HS-5 (cell line): ENCODE measurements at places on chromosomes 4 and X.

DNA sequence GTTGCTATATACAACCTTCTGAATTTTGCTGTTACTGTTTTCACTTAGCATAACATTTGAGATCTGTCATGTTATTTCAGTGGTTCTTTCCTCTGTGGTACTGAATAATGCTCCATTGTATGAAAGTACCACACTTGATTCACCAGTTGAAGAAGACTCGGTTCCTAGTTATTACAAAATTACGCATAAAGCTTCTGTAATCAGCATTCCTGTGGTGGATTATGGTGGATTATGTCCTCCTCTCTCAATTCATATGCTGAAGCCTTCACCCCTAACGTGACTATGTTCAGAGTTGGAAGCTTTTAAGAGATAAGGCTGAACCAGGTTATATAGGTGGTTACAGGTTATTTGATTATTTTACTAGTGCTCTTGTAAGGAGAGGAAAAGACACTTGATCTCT, 2143.5 kb upstream of the AGA start:
- no peak for DNase-seq

GRCh38 chr4:2141022-2141761, 82.1 kb downstream of the NAT8L start:
- DNase-seq: no peak

DNA sequence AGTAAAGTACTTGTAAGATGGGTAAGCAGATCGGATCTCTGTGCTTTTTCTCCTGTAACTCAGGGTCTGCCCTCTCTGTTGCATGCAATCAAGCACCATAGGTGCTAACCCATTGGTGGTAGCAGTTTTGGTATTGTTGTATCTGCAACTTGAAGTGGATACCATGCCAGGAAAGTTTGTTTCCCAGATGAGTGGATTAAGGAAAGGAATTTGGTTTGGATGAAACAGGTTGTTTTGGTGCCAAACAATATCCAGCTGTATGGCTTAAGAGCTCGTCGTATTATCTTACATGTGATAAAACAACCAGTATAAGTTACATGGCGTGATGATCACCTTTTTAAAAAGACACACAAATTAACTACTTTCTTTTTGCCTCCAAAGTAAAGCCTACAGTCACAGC, 280.9 kb upstream of the TENM3 start:
- DNase-seq: no peak

DNA sequence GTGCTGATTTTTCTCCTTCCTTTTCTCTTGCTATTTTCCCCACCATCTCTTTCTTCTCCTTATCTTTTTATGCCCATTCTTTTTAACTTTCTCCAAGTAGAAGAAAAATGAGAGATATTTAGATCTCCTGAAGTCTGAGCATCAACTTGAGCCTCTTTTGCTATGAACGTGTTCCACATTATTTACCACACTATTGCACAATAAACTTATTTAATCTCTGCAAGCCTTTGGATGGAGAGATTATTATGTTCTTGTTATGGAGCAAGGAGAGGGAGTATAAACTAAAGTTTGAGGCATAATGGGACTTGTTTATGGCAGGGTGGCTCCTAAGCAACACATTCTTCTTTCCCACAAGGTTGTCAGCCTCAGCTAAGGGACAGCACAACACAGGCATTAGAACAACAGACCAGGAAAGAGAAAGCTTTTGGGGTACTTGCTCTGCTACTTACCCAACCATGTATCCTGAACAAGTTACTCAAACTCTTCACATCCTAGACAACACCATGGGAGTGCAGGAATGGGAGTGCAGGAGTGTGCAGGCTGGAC, 365.5 kb upstream of the BOD1L1 start:
- no peak for DNase-seq

GRCh38 chr4:102620697-102621497, 119.7 kb downstream of the NFKB1 start:
- DNase-seq: peak; percentile 65

- no peak for DNase-seq
Observed at GRCh38 chr4:184284336-184284690, 66.6 kb upstream of the ENPP6 start.

DNA sequence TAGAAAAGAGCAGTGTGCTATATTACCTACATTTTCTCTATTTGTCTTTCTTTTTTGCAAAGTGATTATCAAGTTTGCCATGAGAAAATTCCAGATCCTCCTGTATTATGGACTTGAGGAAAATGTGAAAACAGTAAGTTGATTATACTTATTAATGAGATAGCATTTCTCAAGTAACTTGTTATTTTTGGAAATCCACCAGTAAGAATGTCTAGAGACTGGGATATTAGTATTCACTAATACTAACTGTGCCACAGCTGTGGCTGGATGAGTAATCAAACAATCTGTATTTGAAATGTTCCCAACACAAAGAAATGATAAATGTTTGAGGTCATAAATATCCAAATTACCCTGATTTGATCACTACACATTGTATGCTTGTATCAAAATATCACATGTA, 147.0 kb upstream of the CTSO start:
- DNase-seq: no peak

DNA sequence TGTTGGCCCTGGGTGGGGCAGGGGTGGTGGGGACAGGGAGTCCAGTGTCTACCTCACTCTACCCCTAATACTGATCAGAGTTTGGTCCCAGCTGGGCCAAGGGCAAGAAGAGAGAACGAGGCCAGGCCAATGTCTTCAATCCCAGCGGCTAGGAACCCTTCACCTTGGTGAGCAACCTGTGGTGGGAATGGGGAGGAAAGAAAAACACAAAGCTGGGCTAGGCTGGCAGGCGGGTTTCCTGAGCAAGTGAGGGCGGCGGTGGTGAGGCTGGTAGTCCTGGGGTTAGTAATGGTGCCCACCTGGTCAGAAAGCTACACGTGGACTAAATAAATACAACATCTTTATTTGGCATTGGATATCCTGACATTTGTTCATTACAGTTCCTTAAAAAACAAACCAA, 5.6 kb downstream of the PQBP1 start:
- DNase-seq: no peak

- no peak for DNase-seq
Observed at GRCh38 chr4:70670332-70671014, 4.2 kb upstream of the JCHAIN start.

DNA sequence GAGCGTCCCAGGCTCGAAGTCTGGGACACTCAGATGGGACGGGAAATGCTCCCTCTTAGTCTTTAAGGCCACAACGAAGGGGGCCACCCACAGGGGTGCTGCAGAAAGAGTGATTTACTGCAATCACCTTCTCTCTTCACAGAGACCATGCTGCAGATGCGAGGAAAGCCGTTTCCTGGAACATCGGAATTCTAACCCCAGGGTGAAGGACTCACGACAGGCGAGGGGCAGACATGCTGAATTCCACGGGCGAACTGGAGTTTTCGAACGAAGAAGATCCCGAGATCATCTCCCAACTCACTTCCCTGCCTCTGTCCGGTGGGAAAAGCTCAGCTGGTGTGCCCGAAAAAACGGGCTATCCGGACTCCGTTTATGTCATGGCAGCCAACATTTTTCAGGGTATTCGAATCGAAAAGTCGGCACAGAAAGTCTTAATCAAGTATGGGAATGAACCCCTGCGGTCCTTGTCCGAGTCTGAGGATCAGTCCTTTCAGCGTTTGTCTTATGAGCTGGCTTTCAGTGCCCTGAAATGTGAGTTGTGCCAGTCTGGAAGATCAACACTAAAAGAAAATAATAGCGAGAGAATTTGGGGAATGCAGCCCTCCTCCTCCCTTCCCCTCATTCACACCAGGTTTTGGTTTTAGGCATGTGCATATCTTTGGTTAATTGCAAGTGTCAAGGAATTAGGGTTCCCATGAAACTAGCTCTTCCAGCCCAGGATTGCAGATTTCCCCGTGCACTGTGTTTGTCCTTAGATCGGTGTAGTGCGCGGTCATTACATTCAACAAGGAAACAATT, 905 bp downstream of the NSUN7 start:
- DNase-seq: no peak

DNA sequence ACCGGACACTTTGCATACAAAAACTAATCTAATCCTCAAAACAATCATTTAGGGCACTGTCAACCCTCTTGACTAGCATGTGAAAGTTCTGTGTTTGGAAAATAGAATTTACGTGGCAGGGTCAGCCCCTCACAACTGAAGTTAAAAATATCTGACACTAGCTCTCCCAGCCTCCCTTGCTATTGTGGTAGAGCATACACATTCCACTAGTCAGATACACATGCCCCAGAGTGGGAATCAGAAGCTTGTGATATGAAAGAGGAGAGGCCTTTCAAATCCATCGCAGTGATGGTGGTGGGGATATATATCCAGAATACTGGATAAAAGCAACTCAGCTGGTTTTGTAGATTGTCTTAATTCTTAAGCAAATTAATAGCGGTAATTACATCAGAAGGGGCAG, 205.7 kb upstream of the IL15 start:
- DNase-seq: no peak

DNA sequence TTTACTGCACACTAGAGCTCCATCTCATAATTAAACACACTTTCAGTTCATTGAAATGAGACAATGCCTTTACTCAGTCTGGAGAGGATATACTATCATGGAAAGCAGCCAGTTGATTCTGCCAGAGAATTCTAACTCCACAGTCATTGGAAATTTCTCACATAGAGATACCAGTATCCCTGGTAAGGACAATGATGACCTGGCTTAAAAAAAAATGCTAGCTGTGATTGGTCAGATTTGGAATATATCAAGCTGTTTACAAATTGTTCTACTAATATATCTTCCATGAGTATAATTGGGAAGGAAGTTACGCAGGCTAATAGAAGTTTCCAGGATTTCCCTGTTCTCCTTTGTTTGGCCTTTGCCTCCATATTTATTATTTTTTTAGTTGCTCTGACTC, 34.5 kb upstream of the TLL1 start:
- no peak for DNase-seq

- no peak for DNase-seq
Observed at GRCh38 chr4:152499344-152499743, 36.5 kb downstream of the FBXW7 start.

GRCh38 chr4:119643306-119644042, 14.9 kb upstream of the PDE5A start:
- DNase-seq: no peak

- DNase-seq: peak; percentile 18
Observed at GRCh38 chr4:109947457-109947856, 34.8 kb downstream of the EGF start.

DNA sequence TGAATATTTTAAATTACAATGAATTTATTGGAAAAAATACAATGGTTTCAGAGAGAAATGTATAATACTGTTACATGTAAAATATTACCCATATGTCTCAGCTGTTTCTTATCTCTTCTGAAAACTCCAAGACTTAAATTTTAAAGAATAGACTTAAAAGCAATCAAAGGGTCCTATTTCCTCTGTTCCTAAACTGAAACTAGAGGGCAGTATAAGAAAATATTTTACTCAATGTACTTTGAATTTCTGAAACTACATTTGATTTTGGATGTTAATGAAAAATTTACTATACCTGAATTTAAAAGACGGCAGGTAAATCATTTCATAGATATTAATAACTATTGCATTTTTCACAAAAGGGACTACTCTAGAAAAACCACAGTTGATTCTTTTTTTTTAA, 200.2 kb downstream of the LRBA start:
- DNase-seq: no peak

DNA sequence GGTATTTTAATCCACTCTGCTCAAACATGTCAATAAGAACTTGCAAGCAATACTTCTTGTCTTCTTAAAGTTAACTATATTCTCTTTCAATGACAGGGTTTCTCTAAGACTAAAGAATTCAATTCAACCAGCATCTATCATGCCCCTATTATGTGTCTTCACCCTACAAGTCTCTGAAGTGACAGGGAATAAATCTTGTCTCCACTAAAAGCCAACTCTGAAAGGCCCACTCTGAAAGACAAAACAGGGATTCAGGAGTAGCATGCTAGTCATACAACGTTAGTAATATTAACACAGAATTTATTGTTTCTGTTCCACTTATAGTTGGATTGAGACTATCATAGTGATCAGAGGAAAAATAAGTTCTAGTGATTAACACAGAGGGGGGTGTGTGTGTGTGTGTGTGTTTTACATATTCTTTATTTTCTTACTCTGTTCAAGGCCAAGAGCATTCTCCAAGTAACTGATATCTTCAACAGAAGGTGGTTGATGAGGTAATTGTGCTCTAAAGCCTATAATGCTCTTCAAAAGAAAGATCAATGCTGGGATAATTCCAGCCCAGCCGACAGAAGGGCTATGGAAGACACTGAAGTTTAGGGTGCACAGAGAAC, 122.4 kb upstream of the DCLK2 start:
- no peak for DNase-seq

GRCh38 chrX:106932960-106933537, 12.8 kb downstream of the CLDN2 start:
- no peak for DNase-seq

DNA sequence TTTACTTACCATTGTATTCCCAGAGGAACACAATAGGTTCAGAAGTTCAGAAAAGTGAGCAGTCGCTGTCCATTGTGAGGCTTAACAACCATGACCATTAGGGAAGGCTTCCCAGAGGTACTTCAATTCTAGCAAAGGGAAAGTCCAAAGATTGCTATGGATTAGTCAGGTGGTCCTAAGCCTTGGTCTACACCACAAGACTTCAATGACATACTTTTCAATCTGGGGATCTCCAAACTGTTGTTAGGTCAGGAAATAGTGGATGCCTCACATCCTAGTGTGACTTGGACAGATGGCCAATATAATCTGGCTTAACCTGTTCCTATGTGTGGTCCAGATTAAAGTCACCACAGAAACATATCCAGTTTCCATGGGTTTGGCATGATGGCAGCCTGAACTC, 118.0 kb downstream of the SPCS3 start:
- no peak for DNase-seq

- no peak for DNase-seq
Observed at GRCh38 chr4:140281828-140282552, 91.5 kb upstream of the SCOC start.

DNA sequence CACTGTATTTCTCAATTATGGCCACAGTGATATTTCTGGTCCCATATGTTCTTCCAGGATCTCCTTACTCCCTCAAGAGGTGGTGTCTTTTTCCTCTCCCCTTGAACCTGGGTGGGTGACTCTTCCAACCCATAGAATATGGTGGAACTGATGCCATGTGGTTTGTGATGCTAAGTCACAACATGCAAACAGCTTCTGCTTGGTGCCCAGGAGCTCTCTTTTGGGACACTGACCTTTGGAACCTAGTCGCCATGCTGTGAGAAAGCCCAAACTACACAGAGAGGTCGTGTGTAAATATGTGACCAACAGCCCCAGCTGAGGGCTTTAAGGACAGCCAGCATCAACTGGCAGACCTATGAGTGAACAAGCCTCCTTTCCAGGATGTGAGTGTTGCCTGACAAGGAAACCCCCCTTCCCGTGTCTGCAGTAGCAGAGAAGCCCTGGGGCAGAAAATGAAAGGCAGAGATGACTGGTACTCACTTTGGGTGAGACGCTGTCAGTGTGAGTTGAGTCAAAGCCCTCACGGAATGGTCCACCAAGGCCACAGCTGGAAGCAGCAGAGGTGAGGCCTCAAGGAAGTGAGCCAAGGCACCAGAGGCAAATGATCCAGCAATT, 223.4 kb downstream of the BCOR start:
- DNase-seq: no peak

DNA sequence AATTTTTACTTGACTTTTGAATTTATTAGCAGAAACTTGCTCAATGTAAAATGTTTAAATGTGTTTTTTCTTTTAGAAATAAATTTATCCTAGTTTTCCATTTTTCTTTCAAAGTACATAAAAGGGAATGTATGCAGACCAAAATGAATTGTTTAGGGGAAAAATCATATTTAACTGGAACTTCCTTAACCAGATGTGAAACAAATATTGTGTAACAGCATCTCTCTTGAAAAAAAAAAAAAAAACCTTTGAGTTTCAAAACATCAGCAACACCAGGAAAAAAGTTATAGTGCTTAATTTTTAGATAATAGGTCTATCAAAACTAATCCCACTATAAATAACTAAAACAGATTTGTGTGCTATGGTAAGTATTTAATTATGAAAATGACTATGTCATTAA, 14.5 kb upstream of the CCNA2 start:
- no peak for DNase-seq
